Activated naive CD4-positive, alpha-beta T cell treated with anti-CD3 and anti-CD28 coated beads for 36 hours (primary cell): ENCODE measurements at places on chromosomes 5 and 9. TPM values are rescaled to one million over a fixed set of nuclear protein-coding genes. Genes with fewer than 3 reads are reported as not detected.

DNA sequence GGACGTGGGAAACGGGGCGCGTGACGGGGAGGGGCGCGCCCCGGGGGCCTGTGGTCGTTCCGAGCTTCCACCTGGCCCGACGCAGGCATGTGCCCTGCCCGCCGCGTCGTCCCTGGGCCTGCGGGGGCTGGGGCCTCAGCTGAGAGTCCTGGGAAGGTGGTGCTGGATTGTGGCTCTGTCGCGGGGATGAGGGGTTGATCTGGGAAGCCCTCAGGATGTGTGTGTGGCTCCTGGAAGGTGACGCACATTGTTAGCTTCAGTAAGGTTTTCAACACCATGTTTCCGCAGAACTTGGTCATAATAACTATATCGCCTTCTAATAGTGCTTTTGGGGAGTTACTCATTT lies 589.1 kb downstream of the MTRR start:
- peaks cover 9% of the 10 kb centered on the region for H3K36me3 ChIP-seq
- H3K4me3 ChIP-seq, result peak overlapping the region; percentile 77
- H3K4me1 ChIP-seq, result peaks cover 4% of the 10 kb centered on the region
- no peak overlapping the region for H3K27ac ChIP-seq

GRCh38 chr5:20636686-20637085 lies 648.7 kb upstream of the CDH18 start:
- no peak overlapping the region for H3K27ac ChIP-seq
- H3K4me3 ChIP-seq, result no peak overlapping the region
- H3K4me1 ChIP-seq, result no peaks in the 10 kb centered on the region
- no peaks in the 10 kb centered on the region for H3K27me3 ChIP-seq
- DNase-seq, result no peak

GRCh38 chr5:127602896-127603844 lies 45.7 kb upstream of the CTXN3 start:
- H3K4me3 ChIP-seq, result no peak overlapping the region
- DNase-seq, result no peak
- H3K4me1 ChIP-seq, result peaks cover 8% of the 10 kb centered on the region
- peaks cover 9% of the 10 kb centered on the region for H3K27me3 ChIP-seq
- H3K36me3 ChIP-seq, result no peaks in the 10 kb centered on the region

DNA sequence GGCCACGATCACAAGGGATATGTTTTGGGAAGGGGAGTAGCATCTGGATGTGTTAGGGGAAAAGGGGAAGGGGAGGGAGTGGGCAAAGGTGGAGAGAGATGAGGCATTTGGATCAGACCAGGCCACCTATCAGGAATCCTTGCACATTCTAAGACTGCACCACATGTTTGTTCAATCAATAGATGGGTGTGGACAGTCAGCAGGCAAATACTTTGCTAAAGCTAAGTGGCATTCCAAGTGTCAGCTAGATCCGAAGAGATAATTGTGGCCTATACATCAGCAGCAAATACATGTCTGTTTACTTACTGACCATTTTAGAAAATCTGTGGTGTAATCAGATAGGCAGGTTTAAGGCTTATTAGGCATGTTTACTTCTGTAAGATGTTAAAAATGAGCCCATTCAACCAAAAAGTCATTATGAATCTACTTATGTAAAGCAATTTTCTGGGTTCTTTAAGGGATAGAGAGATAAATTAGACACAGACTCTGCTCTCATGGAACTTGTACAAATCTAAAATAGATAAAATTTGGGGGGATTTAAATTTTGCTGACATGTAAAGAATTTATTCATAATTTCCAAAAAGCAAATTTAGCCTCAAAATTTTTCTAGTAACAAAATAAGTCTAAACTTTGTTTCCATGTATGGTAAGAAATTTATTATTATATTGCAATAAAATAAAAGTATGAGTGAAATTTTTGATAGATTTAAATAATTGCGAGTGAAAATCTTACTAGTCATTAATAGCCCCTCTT lies 107.3 kb downstream of the SNCAIP start:
- H3K4me3 ChIP-seq, result no peak overlapping the region
- H3K36me3 ChIP-seq, result no peaks in the 10 kb centered on the region
- no peaks in the 10 kb centered on the region for H3K27me3 ChIP-seq

GRCh38 chr5:57408714-57409113 lies 73.9 kb downstream of the ACTBL2 start:
- no peaks in the 10 kb centered on the region for H3K36me3 ChIP-seq
- H3K4me1 ChIP-seq, result no peaks in the 10 kb centered on the region
- H3K27me3 ChIP-seq, result peaks cover under 1% of the 10 kb centered on the region
- H3K4me3 ChIP-seq, result no peak overlapping the region
- H3K27ac ChIP-seq, result no peak overlapping the region

DNA sequence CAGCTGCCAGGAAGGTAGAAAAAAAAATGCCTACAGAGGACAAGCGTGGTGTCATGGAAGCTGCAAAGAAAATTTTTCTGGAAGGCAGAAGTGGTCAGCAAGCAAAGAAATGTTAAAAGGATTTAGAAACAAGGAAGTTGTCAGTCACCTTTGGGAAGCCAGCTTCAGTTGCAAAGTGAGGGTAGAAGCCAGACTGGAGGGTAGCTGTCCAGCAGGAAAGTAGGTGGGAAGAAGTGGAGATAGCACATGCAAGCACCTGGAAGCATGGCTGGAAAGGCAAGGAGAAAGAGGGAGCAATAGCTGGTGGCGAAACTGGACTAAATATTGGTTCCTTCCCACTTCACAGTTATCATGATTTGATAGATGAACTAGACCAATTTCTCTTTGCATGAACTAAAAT lies 54.3 kb downstream of the ADRB2 start:
- no peak overlapping the region for H3K4me3 ChIP-seq
- no peaks in the 10 kb centered on the region for H3K4me1 ChIP-seq
- no peak for DNase-seq
- peaks cover 4% of the 10 kb centered on the region for H3K27me3 ChIP-seq
- H3K27ac ChIP-seq, result no peak overlapping the region

DNA sequence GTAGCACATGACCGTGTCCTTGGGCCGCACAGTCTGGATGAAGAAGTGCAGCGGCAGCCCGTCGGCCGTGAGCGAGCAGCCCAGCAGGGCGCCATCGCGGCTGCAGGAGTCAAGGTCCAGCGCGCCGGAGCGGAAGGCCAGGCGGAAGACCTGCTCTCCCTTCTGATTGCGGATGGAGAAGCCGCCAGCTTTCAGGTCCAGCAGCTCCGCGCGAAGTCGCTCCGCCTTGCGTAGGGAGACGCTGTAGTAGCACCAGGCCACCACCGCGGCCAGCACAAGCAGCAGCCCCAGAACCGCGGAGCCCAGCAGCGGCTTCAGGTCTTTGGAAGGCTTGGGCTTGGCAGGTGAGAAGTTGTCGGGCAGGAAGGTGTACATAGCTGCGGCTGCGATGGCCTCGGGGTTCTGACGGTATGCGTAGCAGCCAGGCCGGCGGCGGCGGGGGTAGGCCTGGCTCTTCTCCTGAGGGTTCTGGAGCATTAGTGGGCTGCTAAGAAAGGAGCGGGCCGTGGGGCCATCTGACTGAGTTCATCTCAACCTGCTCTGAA lies 4.2 kb downstream of the MYORG start:
- no peaks in the 10 kb centered on the region for H3K36me3 ChIP-seq
- no peak overlapping the region for H3K27ac ChIP-seq
- H3K27me3 ChIP-seq, result no peaks in the 10 kb centered on the region
- peaks cover 6% of the 10 kb centered on the region for H3K4me1 ChIP-seq
- DNase-seq, result no peak

DNA sequence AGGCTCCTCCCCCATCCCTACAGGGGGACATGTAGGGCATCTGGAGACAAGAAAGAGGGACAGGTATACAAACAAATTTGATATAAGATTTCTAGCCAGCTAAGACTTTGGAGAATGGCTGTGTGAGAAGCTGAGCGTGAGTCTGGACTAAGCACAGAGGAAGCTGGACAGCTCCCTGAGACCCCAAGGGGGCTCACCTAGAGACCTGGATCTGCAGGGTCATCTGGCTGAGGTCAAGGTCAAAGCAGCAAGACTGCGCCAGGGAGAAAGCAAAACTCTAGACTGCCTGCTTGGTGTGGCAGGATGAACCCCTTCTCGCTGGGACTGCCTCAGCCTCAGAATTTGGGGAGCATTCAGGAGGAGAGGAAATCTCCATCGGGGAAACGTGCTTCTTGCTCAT lies 8.0 kb upstream of the GSN start:
- no peaks in the 10 kb centered on the region for H3K27me3 ChIP-seq
- H3K27ac ChIP-seq, result no peak overlapping the region
- no peak overlapping the region for H3K4me3 ChIP-seq
- no peak for DNase-seq

DNA sequence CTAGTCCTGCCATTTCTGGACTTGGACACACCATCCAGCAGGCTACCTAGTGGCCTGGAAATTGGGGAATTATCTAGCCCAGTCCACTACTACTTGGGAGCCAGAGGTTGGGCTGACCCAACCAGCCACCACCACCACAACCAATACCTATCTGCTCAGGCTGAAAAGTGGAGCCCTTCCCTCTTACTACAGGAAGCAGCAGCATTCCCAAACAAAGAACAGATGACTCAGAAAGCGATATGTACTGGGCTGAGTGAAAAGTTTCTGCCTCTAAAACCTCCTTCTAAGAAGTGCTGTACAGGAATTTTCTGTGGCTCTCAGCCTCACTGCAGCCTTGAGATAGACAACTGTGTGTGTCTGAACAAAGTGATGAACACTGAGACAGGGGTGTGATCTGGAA lies 279.4 kb downstream of the CDH10 start:
- DNase-seq, result no peak
- H3K27me3 ChIP-seq, result no peaks in the 10 kb centered on the region
- H3K36me3 ChIP-seq, result no peaks in the 10 kb centered on the region
- no peaks in the 10 kb centered on the region for H3K4me1 ChIP-seq
- H3K27ac ChIP-seq, result no peak overlapping the region

The FPGS gene
- 67.8 TPM for total RNA-seq

The BTNL8 gene
- total RNA-seq, result not detected

The PCDHA11 gene
- not detected for total RNA-seq
